ENCODE measurements at places on chromosomes 2 and 18. TPM values are rescaled to one million over a fixed set of nuclear protein-coding genes. Genes with fewer than 3 reads are reported as not detected.

ACKR3 gene
- total RNA-seq, result 18.0 TPM

GRCh38 chr2:217414429-217414828, 554.6 kb upstream of the TNP1 start:
- no peak for DNase-seq

DNA sequence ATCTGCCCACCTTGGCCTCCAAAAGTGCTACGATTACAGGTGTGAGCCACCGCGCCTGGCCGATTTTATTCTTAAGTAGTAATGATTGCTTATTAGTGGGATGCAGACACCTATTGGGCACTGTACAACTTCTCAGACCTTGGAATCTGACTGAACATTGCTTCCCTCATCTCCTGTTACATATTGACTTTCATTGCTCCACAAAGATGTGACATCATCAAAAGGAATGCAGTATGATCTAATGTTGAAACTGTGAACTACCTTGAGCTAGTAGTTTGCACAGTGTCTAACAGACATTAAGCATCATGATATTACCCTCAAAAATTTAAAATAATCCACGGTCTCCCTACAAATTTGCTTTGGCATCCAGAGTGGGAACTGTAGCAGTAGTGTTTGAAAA, 109.8 kb upstream of the SIX2 start:
- DNase-seq, result no peak

DNA sequence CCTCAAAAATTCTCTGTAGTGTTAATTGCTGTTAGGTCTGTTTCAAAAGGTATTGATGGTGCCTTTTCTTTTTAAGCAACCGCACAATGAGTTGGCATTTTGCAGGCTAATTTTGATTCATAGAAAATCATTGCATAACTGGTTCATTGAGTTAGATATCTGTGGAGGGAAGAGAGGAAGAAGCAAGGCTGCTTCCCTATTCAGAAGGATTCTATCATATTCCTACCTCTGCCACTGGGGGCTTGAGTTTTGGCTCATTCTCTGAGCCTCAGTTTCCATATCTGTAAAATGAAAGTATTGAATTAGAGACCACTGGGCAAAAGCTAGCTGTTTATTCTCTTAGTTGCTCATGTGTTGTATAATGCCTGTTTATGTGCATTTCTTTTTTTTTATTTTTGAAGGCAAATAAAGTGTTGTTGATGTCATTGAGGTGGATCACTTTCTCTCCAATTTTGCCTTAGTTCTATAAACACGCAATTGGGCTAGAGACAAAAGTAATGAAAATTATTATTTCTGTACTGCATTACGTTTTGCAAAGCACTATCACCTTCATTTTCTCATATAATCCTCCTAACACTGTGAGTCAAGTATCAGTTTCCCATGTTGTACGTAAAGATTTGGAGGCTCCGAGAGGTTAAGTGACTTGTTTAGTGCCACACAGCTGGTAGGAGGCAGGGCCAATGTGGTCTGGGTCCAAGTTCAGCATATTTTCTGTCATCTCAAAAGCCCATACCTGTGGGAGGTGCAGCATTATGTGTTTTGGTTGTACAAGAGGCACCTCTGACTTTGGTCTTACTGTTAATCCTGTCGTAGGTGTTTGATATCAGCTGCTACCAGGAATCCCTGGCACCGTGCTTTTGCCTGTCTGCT, 5.9 kb downstream of the TRIB2 start:
- DNase-seq, result no peak

SAG gene
- not detected for total RNA-seq

- no peak for DNase-seq
These were observed at the start of gene WIPF1 for GRCh38 chr2:174597345-174598047. WIPF1 (minus strand) TSS chr2:174597804; CDS start chr2:174585573, 12,231 bp downstream.

All from uterus (tissue), 4 donors.